ENCODE measurements at places on chromosomes 6 and 20. TPM values are rescaled to one million over a fixed set of nuclear protein-coding genes. Genes with fewer than 3 reads are reported as not detected.
A peak's percentile ranks its signal among the peaks of the same experiment; 100 is the strongest.

DNA sequence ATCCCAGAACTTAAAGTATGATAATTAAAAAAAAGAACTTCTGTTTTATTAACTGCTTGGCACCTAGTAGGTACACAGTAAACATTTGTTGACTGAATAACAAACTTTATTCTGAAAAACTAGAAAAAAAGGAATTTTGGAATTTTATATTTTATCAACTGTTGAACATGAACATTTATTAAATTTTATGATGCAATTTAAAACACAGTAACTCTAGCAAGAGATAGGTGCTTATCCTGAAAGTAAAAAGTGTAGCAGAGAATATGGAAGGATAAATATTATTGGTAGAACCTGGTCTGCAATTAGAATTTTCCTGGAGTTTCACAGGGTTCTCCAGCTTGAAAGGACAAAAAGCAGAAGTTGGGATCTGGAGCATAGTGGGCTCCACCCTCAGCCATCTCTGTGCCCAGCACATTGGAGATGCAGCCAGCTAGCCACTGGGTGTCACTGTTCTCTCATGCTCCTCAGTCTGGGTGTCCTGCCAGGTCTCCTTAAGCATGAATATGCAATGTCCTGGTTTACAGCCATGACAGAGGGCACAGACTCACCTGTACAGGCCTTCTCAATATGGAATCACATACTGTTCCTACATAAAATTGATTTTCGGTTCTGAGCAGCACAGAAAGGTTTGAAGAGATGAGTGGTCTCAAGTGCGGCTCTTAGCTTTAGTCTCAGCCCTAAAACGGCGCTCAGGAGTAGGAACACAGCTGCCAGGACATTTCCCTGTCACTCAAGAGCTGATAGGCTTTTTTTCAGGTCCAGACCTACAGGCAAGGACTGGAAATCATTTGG lies 31.7 kb upstream of the IL20RA start:
- H3K4me1 ChIP-seq = no peaks in the 10 kb centered on the region
- DNase-seq = peak; percentile 79
- H3K36me3 ChIP-seq = no peaks in the 10 kb centered on the region
- H3K27ac ChIP-seq = no peak overlapping the region
- H3K27me3 ChIP-seq = peaks cover 20% of the 10 kb centered on the region

- no peak overlapping the region for H3K4me3 ChIP-seq
- DNase-seq = no peak
- no peaks in the 10 kb centered on the region for H3K36me3 ChIP-seq
- H3K27ac ChIP-seq = no peak overlapping the region
- H3K27me3 ChIP-seq = peaks cover 19% of the 10 kb centered on the region
These were observed 27.8 kb upstream of the LGSN start for GRCh38 chr6:63347599-63347998.

DNA sequence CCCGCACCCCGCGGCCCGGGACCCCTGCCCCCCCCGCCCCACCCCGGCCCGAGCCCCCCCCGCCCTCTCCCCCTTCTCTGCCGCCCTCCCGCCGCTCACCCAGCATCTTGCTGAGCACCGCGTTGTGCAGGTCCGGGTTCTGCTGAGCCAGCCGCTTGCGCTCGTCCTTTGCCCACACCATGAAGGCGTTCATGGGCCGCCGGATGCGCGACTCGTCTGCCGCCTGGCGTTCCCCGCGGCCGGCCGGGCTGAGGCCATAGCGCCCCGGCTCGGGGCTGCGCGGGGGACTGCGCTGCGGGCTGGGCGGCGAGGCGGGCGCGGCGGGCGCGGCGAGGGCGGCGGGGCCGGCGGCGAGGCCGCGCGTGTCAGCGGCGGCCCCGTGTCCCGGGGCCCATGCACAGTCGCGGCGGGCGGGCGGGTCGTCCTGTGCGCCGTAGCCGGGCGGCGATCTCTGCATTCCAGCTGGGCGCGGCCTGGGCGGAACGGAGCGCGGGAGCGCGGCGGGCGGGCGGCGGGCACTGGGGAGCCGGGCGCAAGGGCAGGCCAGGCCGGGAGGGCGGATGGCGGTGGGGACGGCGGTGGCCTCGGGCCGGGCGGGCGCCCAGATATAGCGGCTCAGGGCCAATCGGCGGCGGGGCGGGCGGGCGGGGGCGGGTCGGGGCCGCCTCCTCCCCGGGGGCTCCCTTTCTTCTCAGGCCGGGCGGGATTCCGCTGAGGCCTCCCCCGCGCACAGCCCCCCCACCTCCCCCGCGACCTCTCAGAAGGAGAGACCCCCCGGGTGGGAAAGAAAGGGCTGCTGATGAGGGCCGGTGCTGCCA lies at the start of gene SOX18:
Gene SOX18, minus strand, starts transcription at position 580 of the 818 bp plus-strand sequence. Its CDS starts 123 bp downstream, at position 457.
- no peaks in the 10 kb centered on the region for H3K36me3 ChIP-seq
- H3K4me1 ChIP-seq = peaks cover 4% of the 10 kb centered on the region
- DNase-seq = peak; percentile 49
- peak within 1 kb of the TSS; percentile 27 for H3K4me3 ChIP-seq
- H3K27me3 ChIP-seq = peaks cover 37% of the 10 kb centered on the region
- no peak within 1 kb of the TSS for H3K27ac ChIP-seq

DNA sequence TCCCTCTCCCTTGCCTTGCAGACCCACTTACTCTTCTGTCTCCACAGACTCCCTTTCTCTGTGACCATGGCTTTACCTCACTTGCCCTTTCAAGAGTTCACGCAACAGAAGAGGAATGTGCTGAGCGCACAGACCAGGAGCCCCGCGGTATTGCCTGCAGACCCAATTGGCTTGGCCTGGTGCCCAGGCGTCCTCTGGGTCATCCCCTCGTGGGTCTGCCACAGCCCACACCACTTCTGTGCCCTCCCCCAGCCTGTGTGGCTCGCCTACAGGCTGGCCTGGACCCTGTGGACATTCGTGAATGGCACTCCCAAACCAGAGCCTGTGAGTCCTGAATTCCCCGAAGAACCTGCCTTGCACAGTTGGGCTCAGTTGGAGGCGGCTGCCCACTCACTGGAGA lies 15.3 kb upstream of the NINL start:
- H3K4me3 ChIP-seq = no peak overlapping the region
- H3K36me3 ChIP-seq = no peaks in the 10 kb centered on the region
- no peak overlapping the region for H3K27ac ChIP-seq
- no peaks in the 10 kb centered on the region for H3K27me3 ChIP-seq
- peaks cover 4% of the 10 kb centered on the region for H3K4me1 ChIP-seq

DNA sequence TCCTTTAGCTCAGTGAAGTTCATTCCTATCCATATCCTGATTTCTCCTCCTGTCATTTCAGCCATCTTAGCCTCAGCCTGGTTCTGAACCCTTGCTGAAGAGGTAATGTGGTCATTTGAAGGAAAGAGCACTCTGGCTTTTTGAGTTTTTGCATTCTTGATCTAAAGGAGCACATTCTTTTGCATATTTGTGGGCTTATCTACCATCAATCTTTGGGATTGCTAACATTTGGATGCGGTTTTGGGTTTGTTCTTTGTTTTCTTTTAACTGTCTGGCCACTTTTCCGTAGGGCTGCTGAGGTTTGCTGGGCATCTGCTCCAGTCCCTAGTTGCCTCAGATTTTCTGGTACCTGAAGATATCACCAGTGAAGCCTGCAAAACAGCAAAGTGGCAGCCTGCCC lies 238.3 kb downstream of the EPM2A start:
- H3K27me3 ChIP-seq = peaks cover 4% of the 10 kb centered on the region
- no peaks in the 10 kb centered on the region for H3K4me1 ChIP-seq
- no peaks in the 10 kb centered on the region for H3K36me3 ChIP-seq

The HLA-DRB5 gene
- 0.33 TPM for total RNA-seq

The GTSF1L gene
- total RNA-seq = not detected

The RAET1G gene
- not detected for total RNA-seq

The TRIM10 gene
- 0.19 TPM for total RNA-seq

The SRSF3 gene
- 269 TPM for total RNA-seq

The SLC17A9 gene
- 17.4 TPM for total RNA-seq

Data from activated naive CD4-positive, alpha-beta T cell treated with anti-CD3 and anti-CD28 coated beads for 36 hours (primary cell).